Smooth muscle cell of the coronary artery (primary cell): ENCODE measurements at places on chromosomes 6 and 20. TPM values are rescaled to one million over a fixed set of nuclear protein-coding genes. Genes with fewer than 3 reads are reported as not detected.

WFDC10B gene
- not detected in 2 replicates for total RNA-seq

HLA-DQB1 gene
- total RNA-seq, result not detected in 2 replicates

EFCAB8 gene
- under 0.01 TPM in 2 replicates for total RNA-seq

EPPIN gene
- total RNA-seq, result not detected in 2 replicates

EMILIN3 gene
- under 0.01 TPM in 1 of 2 replicates, not detected in the other for total RNA-seq

RIPOR2 gene
- 0.23 TPM in 1 of 2 replicates, not detected in the other for total RNA-seq

DEFB118 gene
- total RNA-seq, result not detected in 2 replicates

REV3L gene
- total RNA-seq, result 16.4 and 59.0 TPM in 2 replicates

RBM38 gene
- 3.6 and 11.7 TPM in 2 replicates for total RNA-seq

BPIFA1 gene
- not detected in 2 replicates for total RNA-seq

TSPYL4 gene
- 4.9 and 14.4 TPM in 2 replicates for total RNA-seq

BMP7 gene
- total RNA-seq, result under 0.01 TPM in 1 of 2 replicates, not detected in the other

ZNF391 gene
- 0.45 and 0.70 TPM in 2 replicates for total RNA-seq

ZNF165 gene
- total RNA-seq, result 0.30 and 0.47 TPM in 2 replicates

RIMS1 gene
- 3.2 and 3.5 TPM in 2 replicates for total RNA-seq

UBE2J1 gene
- 11.5 and 37.2 TPM in 2 replicates for total RNA-seq

SLC13A3 gene
- 0.83 and 1.3 TPM in 2 replicates for total RNA-seq

THEMIS gene
- not detected in 2 replicates for total RNA-seq

FAM217A gene
- not detected in 2 replicates for total RNA-seq

CRIP3 gene
- total RNA-seq, result 0.47 TPM in 1 of 2 replicates, not detected in the other

NT5E gene
- total RNA-seq, result 193 and 326 TPM in 2 replicates

DEFB124 gene
- not detected in 2 replicates for total RNA-seq

TP53TG5 gene
- total RNA-seq, result 0.12 TPM in 1 of 2 replicates, not detected in the other

STMND1 gene
- not detected in 2 replicates for total RNA-seq

DEFB132 gene
- total RNA-seq, result not detected in 2 replicates

ISM1 gene
- total RNA-seq, result 1.3 TPM in 1 of 2 replicates, not detected in the other

CFAP206 gene
- 0.23 and 0.59 TPM in 2 replicates for total RNA-seq

OPN5 gene
- not detected in 2 replicates for total RNA-seq

GRIK2 gene
- total RNA-seq, result 1.8 and 1.9 TPM in 2 replicates

C20orf96 gene
- 1.1 and 3.3 TPM in 2 replicates for total RNA-seq
